T-helper 2 cell treated with Interferon-gamma antibody and Interleukin-4, amounts not matched to agents 5 μg/mL and 100 μg/mL, for 36 hours (primary cell): ENCODE measurements at places on chromosomes 3 and 15.

- no peak for DNase-seq
Observed at GRCh38 chr15:29681166-29681845, 141.0 kb downstream of the TJP1 start.

DNA sequence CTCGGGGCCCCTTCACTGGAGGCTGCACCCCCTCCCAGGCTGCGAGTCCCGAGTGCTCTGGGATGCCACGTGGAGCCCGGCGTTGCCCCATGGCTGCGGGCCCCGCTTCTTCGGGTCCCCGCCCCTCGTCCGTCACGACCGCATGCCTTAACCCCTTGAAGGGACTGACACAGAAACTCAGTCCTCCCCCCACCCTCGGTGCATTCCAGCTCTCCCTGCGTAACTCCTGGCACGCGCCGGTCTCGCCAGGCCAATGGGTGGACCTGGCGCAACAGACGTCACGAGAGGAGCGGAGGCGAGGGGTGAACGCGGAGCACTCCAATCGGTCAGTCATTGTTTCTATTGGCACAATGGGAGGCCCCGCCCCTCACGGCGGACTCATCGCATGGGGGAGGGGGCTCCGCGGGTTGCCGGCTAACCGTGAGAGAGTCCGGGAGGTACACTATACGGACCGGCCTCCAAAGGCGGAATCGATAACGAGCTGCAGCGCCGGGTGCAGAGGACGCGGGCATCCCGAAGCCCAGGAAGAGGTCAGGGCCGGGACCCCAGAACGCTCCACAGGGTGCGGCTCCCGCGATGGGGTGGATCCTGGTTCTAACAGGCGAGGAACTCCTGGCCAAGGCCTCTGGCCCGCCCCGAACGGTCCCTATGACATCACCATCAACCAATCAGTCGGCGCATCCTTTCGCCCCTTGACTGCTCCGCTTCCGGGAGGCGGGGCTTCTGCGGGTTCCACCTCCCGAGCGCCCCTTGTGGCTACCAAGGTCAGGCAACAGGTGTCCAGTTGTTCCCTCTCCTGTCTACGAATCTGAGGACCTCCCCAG lies 1.0 kb upstream of the CELSR3 start:
- peak; percentile 96 for DNase-seq

- no peak for DNase-seq
Observed at GRCh38 chr15:32104061-32104995, 74.0 kb downstream of the CHRNA7 start.

DNA sequence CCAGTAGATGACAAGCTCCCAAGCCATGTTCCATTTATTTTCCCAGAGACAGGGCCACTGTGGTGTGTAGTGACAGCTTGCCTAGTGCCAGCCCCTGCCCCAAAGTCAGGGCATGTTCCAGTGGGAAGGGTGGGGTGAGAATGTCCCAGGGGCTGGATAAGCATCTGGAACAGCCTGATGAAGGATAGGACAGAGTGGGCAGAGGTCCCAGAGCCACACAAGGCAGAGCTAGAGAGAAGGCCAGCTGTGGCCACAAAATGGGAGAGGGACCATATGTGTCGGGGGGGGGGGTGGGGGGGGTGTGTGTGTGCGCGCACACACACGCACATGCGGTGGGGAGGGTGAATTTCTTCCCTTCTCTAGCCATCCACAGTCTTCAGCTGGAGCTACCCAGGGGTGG lies 27.0 kb upstream of the TSPAN3 start:
- DNase-seq: no peak

DNA sequence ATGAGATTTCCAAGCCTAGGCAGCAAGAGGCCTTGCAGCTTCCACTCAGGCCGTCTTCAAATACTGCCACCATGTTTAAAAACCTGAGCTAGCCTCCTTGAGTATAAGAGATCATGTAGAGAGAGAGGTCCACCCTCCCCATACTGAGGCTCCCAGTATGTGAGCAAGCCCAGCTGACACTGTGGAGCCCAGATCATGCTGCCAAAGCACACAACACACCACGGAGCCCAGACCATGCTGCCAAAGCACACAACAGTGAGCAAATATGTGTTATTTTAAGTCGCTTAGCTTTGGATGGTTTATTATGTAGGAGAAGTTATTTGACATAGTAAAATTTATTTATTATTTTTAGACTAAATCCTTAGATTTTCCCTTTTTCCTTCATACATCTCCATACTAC lies 333.7 kb downstream of the CTNNB1 start:
- no peak for DNase-seq

GRCh38 chr15:38668898-38669391 lies 104.3 kb upstream of the RASGRP1 start:
- no peak for DNase-seq

- DNase-seq: no peak
Observed at GRCh38 chr3:136109499-136109898, 86.6 kb downstream of the MSL2 start.

GRCh38 chr3:71111784-71112440 lies 471.6 kb downstream of the FOXP1 start:
- no peak for DNase-seq

- DNase-seq: no peak
Observed at GRCh38 chr3:113948015-113948917, 453 bp downstream of the ZDHHC23 start.

DNA sequence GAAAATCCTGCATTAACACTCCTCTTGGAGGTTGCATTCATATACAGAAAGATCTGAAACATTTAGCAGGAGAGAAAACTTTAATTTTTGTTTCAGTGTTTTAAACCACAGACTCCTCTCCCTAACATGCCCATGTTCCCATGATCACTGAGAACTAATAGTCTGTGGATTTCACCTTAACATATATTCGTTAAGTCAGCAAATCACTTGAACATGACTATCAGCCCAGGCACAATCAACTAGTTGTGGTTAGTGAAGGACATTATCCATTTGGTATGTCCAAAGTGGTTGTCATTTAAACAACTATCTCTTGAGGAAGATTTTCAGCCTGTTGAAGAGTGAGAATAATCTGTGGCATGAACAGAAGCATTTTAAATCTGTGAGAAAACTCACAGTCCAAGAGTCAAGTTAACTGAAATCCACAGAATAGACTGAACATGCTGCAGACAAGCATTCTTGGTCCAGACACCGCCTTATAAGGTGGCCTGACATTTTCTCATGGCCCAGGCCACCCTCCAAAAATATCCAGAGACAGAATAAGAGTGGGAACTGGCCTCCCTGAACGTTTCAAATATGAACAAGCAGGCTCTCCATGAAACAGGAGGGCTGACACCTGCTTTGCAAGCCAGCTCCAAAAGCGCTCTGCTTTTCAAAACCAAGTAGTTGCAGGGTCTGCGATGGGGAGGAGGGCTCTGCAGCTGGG lies 39.9 kb upstream of the ADCY5 start:
- no peak for DNase-seq

DNA sequence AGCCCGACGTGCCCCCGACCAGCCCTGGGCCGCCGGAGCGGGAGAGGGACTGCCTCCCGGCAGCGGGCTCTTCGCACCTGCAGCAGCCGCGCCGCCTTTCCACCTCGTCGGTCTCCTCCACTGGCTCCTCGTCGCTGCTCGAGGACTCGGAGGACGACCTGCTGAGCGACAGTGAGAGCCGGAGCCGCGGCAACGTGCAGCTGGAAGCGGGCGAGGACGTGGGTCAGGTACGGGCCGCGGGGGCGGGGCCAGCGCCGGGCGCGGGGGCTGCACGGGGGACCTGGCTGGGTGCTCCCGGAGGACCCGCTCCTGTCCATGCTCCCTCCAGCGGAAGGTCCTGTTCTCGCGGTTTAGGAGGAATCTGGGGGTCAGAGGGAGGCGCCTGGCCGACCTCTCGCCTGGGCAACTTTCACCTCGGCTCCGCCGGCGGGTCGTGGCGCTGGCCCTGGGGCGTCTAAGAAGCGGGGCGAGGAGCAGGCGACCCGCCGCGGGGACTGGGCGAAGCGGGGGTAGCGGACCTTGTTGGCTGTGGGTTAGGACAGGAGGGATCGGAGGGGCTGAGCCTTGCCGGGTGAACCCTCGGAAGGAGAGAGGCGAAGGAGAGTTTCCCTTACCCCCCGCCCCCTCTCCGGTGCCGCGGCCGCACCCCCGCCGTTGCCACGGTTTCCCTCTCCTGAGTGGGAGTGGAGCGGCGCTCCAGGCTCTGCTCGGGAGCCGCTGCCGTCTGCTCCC lies 682 bp downstream of the ITPKA start:
- DNase-seq: peak; percentile 48

DNA sequence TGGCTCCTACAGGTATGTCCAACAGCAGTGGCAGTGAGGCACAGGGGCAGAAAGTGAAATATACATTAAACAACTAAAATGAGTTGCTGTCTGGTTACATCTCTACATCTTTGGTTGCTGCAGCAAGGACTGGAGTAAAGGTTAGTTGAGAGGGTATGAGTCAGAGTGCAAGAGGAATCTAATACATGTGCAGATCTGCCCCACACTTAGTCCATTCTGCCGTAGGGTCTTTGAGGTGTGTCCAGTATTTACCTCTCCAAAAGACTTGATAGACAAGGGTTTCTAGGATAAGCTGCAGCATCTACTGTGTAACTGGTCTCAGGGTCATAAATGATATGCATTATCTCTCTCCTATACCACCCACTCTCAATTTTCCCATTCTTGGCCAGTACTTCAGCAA lies 6.2 kb upstream of the NEDD4 start:
- DNase-seq: no peak

GRCh38 chr3:178084938-178085816 lies 451.1 kb upstream of the KCNMB2 start:
- no peak for DNase-seq

- no peak for DNase-seq
Observed at GRCh38 chr15:101258238-101259144, 6.6 kb upstream of the CHSY1 start.

- no peak for DNase-seq
Observed at GRCh38 chr3:95280711-95281352, 1218.0 kb downstream of the NSUN3 start.

DNA sequence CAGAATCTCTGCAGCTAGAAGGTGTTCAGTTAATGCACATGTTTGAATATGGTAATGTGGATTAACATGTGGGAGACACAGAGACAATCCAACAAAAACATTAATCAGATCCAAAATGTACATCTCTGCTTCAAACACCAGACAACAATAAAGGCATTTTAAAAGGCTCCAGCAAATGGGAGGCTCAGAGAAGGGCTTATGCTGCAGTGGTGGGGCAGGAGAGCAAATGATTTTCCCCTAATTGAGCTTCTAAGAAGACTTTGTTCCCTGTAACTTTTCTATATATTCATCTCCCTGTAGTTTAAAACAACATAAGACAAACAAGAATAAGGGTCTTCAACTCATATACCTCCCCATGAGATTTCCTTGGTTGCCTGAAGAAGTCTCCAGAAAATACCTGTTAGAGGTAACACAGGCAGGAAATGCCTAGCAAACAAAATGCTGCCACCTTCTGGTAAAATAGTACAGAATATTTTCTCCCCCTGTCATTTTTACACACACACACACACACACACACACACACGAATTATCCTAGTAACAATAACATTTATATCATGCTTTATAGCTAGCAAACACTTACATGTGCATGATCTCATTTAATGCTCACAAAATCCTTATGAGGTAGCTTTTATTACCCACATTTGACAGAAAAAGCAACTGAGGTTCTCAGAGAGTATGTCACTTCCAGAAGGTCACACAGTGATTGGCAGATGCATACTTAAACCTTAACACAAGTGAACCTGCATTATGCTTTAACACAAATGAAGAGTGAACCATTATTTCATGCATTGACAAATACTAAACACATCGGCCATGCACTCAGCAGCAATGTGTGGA lies 123.4 kb upstream of the MB21D2 start:
- no peak for DNase-seq

- DNase-seq: no peak
Observed at GRCh38 chr15:74434263-74435136, 742 bp upstream of the SEMA7A start.

GRCh38 chr3:66912306-66912705 lies 85.8 kb upstream of the KBTBD8 start:
- DNase-seq: no peak

GRCh38 chr3:14238930-14239329 lies 60.3 kb downstream of the LSM3 start:
- DNase-seq: no peak

- no peak for DNase-seq
Observed at GRCh38 chr15:34942363-34942762, 27.2 kb downstream of the AQR start.

GRCh38 chr15:97993310-97993738 lies 32.8 kb downstream of the ARRDC4 start:
- no peak for DNase-seq
